LNCaP clone FGC (cell line): ENCODE measurements at places on chromosomes 5 and 9.

GRCh38 chr9:33267151-33267767 lies 2.4 kb downstream of the CHMP5 start:
- no peak for DNase-seq

DNA sequence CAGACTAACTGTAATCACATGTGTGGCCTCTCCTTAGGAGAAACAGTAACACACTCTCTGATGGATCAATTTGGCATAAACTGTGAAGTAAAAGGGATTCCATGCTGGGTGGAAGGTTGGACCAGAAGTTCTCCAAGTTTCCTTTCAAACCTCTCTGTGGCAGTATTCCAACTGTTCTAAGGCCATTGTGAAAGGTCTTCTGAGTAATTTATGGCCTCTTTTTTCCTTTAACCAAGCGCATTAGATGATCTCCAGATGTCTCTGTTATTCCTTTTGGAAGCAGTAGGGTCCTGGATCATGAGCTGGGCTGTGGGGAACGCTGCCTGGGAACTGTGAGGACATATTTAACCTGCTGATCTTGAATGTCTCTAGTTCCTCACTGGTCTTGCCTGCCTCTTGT lies 80.6 kb upstream of the IL6ST start:
- DNase-seq: no peak

DNA sequence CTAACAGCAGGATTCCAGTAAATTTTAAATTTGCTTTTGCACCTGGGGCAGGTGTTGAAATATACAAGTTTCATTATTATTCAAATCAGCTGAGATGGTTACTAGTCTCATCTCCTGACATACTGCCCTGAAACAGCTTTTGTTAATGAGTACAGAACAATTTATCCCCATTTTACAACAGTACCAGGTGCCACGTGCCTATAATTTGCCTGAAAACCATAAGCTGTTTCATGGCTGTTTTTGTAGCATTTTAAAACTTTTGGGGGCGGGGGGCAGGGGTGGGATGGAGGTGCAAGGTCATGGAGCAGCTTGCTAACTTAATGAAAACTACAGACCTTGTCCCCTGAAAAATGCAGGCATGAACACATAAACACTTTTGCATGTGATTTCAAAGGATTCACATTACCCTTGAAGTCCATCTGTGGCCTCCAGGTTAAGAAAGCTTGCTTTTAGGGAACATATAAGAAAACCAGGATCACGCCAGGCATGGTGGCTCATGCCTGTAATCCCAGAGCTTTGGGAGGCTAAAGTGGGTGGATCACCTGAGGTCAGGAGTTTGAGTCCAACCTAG lies 42.1 kb downstream of the TIMD4 start:
- no peak for DNase-seq

GRCh38 chr9:87592554-87593358 lies 95.1 kb downstream of the DAPK1 start:
- no peak for DNase-seq

- DNase-seq: no peak
These were observed 34.6 kb downstream of the SKIC3 start for GRCh38 chr5:95520206-95520605.

DNA sequence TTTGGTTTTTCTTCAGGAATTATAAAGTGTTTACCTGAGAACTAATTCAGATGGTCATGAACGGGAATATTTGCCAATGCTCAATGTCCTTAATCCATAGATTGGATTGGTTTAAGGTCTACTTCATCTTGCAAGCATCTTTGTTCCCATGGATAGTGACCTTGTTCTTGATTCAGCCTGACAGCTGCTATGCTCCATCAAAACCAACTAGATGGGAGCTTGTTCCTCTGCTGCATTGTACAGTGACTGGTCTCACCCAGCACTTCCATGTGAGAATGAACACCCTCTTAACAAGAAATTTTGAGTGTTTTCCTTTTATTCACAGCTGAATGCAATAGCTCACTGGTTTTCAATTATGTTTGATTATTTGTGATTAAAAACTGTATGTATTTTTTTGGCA lies 312.6 kb upstream of the ACTBL2 start:
- DNase-seq: no peak

DNA sequence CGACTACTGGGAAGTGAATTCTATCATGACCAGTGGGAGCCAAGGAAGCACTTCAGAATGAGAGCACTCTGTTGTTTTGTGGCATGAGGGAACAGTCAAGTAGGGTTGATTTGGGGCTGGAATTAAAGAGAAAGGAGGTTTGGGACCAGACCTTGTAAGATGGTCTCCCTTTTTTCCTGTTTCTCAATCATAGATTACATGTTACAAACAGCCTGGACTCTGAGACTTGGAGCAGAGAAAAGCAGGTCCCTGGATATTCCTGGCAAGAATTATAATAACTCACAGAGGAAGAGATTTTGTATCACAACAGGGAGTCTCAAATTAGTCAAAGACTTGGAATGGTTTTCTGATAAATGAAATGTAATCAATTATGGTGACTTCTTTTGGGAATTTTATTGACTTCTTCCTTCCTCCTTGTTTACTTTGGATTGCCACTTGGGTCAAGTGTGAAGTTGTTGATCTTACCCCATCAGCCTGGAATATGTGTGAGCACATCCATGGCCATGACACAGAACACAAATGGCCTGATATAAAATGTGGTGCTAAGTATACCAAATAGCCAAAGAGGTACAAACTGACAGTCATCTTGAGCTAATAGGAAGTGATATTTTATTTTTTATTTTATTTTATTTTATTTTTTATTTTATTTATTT lies 131.0 kb upstream of the OSMR start:
- no peak for DNase-seq

- no peak for DNase-seq
These were observed 131.3 kb downstream of the FRMD3 start for GRCh38 chr9:83406921-83407320.

DNA sequence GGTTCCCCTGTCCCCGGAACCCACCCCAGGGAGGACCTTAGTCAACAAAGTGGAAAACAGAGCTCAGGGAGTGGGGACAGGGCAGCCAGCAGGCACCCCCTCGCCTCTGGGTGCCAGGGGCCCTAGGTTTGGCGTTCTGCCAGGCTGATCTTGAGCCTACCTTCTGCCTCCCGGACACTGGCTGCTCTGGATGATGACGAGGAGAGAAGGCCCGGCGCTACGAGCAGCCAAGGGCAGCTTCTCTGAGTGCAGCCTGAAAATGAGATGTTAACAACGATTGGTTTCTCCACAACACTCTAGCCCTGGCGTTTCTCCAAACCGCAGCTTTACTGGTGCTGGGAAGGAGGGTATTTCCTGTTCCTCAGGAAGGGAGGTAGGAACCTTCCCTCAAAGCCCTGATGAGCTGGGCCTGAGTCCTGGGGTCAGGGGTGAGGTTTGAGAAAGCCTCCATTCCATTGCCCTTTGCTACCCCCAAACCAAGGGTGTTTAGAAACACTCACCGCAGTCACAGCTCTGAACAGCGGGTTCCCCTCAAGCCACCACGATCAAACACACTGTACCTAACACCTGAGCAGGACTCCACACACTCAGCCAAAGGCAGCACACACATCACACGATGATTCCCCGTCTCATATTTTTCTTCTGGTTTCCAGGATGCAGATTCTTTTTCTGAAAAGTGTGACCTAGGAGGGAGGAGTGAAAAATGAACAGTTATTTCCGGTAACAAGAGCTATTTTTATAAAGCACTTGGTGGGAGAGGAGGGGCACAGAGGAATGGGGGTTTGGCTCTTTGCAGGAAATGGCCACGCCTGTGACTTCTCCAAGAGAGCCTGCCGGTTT lies at the start of gene STING1:
TSS of gene STING1 (minus strand) at position 709 of the 840 bp plus-strand sequence. CDS start 1,054 bp downstream, outside the sequence.
- DNase-seq: peak; percentile 59

- no peak for DNase-seq
These were observed 18.1 kb downstream of the ZBTB5 start for GRCh38 chr9:37447111-37447510.

DNA sequence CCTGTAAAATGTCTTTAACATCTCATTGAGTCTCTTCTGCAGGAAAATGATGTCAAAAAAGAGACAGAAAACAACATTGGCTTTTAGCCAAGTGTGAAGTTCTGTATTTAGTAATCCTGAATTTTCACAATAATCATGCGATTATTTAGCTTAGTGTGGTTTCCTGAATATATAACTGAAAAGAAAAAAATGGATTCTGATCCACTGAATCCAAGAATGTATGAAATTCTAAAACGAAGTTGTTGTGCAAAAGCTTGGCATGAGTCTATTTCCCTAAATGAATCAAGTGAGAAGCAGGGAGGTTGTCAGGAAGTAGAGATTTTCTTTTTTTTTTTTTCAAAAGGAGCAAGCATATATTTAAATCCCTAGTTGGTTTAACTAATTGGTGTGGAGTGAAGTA lies 145.9 kb upstream of the CDH6 start:
- no peak for DNase-seq

- no peak for DNase-seq
These were observed 284.2 kb upstream of the IRX1 start for GRCh38 chr5:3311433-3311832.

- DNase-seq: no peak
These were observed 229.7 kb downstream of the TLE4 start for GRCh38 chr9:79801459-79801858.

- DNase-seq: no peak
These were observed 244.9 kb upstream of the KLF4 start for GRCh38 chr9:107734256-107735013.

DNA sequence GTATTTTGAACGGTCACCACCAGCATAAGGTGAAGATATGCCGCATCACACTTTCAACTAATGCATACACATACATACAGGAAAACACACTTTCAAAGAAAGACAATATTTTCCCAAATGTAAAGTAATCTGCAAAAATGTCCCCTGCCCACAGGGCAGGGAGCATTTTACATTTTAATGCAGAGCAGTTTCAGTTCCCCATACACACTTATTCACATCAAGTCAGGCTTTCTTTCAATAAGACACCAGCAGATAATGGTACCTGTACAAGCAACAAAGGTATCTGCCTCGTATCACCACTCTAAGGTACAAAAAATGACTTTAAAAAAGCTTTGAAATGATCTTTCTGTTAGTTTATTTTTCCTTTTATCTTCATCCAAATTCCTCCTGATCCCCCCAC lies 247.1 kb upstream of the CCNG1 start:
- no peak for DNase-seq

DNA sequence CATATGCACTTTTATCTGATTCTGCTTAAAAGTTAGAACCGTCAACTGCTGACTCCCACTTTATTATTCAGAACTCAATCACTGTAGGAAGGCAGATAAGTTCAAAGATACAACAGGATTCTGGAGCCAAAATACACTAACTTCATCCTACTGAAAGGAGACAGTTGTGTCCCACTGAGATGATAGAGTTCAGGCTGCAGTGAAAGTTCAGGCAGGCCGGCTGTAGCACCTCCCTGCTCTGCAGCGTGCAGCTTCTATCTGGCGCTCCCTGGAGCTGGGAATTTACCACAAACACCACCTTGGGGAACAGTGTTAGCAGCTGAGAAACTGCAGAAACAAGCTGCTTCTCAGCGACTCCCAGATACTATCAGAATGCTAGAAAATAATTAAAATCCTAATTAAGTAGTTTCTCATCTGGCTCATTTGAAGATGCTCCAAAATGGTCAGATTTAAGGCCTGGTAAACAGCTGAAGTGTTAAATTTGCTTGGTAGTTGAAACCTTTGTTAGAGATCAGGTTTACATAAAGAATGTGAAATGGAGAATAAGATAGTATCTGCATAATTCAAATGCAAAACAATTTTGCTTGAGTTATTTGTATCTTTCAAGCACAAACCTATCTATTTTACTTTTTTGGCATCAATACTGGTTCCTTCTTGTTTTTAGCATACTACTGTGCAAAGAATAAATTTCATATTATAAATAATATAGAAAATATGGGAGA lies 52.3 kb upstream of the CNTLN start:
- DNase-seq: no peak

DNA sequence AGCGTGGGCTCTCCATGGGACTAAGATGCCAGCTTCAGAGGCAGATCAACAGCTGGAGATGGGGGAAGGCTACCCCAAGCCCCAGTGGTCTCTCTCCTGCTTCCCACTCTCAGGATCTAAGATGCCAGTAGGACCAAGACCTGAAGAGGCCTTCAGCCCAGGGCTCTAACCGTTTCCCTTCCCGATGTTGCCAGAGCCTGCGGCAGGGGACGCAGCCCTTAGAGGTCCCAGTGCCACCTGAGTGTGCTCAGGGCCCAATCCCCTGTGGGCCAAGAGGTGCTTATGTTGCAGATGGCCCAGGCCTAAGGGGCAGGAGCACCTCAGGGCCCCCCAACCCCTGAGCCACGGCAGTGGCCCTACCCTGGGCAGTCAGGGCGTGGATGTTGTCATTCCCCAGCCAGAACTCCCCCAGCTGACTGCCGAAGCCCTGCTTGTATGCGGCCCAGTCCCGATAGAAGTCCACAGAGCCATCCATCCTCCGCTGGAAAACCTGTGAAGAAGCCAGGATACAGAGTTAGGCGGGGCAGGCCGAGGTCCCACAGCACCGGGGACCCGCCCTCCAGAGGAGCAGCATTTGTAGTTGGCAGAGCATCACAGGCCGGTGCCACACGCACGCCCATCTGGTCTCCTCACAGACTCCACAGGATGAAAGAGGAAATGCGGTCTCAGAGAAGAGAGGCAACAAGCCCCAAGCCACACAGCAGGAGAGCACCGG lies 5.4 kb downstream of the FCN1 start:
- DNase-seq: no peak
